Cerebellar nuclear complex (tissue), 1 donor: ENCODE measurements at places on chromosomes 16 and 17.

GRCh38 chr17:66717641-66718058 lies 117.3 kb upstream of the CACNG5 start:
- no peak for DNase-seq

- no peak for DNase-seq
These were observed 3.8 kb downstream of the TBC1D16 start for GRCh38 chr17:80031691-80032430.

GRCh38 chr16:85736921-85737320 lies 14.0 kb downstream of the C16orf74 start:
- no peak for DNase-seq

GRCh38 chr17:19369107-19369778 lies 6.7 kb upstream of the B9D1 start:
- DNase-seq = no peak

DNA sequence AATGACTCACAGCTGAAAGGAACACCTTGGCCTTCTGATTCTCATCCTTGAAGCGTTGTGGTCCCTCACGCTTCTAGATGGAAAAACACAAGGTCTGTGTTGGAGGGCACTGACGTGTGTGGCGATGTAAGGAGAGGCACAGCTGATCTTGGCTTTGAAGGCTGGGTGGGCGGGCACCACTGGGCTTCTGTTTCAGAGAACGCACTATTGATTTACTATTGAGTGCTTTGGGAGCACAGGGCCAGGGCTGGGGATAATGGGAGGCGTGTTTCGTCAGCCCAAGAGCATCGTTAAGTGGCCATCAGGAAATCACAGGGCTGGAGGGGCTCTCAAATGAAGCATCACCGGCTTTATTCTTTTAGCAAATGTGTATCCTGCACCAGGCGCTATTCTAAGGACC lies 70.7 kb downstream of the CMIP start:
- no peak for DNase-seq

GRCh38 chr17:40309949-40310510 lies 1.1 kb downstream of the RARA start:
- no peak for DNase-seq

GRCh38 chr17:60149691-60150582 lies at the start of gene CA4:
TSS of gene CA4 (plus strand) at chr17:60149973. CDS start at chr17:60150035, 62 bp downstream.
- DNase-seq = peak; percentile 43

DNA sequence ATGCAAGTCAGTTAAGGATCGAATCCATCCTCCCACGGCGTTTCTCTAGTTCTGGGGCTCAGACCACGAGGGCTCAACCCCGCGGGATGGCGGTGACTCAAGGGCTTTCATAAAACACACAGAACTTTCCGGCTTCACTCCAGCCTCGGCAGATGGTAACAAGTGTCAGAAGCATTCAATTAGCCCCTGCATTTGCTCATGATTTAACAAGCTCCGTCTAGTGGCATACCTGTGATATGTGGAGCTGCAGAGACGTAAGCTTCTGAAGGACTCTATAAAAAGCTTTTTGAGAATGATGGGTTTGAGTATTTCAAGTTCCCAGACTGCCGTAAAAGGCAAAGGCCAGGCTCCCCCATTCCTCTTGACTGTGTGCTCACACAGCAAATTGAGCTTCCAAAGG lies 91.3 kb upstream of the SEC14L1 start:
- DNase-seq = no peak

- no peak for DNase-seq
These were observed 9.0 kb upstream of the CD79B start for GRCh38 chr17:63941162-63941561.

DNA sequence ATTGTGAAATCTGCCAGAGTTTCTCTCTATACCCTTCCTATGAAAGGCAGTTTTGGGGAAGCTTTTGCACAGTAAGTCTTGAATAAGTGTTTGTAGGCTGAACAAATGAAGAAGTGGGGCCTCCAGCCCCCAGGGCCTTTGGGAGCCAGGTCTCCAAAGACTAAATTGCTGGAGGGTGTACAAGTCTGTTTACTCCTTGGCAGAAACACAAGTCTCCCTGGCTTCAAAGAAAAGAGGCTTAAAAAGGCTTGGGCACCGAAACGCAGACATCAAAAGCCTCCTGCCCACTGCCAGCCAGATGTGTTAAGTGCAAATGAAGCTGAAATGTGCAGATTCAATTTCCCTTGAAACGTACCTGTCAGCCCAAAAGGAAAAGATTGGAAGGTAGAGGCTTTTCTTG lies 146.3 kb downstream of the TMEM132E start:
- DNase-seq = no peak

DNA sequence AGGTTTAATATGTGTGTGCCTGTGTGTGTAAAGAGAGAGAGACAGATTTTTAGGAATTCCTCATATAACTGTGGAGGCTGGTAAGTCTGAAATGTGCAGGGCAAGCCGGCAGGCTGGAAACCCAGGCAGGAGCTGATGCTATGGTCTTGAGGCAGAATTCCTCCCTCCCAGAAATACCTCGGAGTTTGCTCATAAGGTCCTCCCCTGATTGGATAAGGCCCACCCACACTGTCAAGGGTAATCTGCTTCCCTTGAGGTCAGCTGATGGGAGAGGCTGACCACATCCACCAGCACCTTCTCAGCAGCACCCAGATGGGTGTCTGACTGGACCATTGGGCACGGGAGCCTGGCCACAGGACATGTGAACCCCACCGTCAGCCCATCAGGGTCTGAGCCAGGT lies 42.4 kb downstream of the C16orf95 start:
- no peak for DNase-seq

- DNase-seq = no peak
These were observed 483.5 kb downstream of the CDH13 start for GRCh38 chr16:83110269-83110668.

DNA sequence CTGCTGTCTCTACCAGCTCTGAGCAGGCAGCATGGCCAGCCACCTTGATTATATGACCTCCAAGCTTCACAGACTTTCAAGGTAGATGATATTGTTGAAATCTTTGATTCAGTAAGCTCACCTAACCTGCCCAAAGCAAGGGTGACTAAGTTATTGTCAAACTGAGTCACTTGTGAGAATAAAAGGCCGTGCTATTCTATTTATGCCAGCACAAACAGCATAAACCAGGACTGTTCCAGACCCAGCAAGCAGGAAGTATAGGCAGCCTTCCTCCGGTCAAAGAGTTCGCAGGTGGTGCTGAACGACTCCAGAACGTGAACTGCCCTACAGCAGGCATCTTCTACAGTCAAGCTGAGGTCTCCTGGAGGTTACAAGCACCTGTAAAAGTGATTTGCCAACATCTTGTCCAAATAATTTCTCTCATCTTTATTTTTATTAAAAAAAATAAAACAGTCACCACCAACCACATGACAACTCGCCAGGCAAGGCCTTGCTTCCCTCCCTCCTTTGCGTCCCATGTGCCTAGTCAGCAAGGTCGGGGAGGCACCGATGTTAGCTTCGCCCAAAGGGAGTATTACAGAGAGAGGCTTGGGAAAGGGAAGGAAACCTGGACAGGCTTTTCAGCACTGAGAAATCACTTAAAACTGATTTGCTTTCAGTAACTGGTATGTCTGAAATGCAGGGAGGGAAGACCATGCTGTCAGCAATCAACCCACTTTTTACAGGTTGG lies 10.8 kb downstream of the ARL2BP start:
- no peak for DNase-seq

DNA sequence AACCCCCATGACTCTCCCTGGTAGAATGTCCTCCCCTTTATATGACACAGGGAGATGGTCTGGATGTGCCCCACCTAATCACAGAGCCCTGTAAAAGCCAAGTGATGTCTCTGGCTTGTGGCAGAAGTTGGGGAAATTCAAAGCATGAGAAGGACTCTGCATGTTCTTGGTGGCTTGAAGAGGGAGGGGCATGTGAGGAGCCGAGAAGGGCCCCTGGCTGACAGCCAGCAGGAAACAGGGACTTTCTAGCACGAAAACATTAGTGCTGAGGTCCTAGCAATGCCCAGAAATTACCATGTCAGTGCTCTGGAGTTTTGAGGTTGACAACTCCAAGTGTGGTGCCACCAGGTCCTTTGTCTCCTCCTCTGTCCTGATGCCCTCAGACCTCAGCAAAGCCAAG lies 75.9 kb downstream of the USP22 start:
- DNase-seq = no peak

- DNase-seq = peak; percentile 68
These were observed 2.3 kb upstream of the CHST6 start for GRCh38 chr16:75497558-75497957.

DNA sequence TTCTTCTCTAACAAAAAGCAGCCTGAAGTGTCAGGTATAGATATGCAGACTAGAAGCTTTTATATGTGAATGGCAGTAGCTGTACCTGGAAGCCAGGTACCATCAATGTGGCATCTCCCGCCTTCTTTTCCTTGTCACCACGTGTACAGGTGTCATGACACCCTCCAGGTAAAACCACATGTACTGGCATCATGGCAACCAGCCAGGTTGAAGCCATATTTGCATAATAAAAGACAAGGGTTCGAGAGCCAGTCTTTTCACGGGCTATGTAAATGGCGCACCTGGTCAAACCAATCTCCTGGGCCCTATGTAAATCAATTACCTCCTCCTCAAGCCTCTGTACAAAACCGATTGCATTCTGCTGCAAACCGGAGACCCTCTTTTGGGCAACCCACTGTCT lies 541.3 kb downstream of the CDH11 start:
- DNase-seq = no peak

GRCh38 chr17:7263801-7264078 lies 1.5 kb upstream of the CLDN7 start:
- no peak for DNase-seq

GRCh38 chr16:10750793-10751192 lies 7.2 kb downstream of the NUBP1 start:
- peak; percentile 62 for DNase-seq

DNA sequence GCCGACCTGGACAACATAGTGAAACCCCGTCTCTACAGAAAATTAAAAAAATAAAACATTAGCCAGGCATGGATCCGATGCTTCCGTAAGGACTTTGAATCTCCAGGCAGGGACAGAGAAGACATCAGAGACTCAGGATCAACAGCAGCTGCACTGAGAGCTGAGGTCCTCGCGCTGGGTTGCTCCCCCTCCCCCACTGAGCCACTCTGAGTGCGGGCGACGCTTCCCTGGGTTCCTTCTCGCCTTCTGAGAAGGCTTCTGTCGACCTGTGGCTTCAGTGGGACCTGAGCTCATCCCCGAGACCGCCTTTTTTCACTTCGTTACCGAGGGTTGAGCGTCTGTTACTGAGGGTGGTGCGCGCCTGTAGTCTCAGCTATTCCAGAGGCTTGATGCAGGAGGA lies 20.4 kb downstream of the ACTG1 start:
- DNase-seq = no peak

- DNase-seq = no peak
These were observed 4.3 kb upstream of the NTN1 start for GRCh38 chr17:9016941-9017552.

DNA sequence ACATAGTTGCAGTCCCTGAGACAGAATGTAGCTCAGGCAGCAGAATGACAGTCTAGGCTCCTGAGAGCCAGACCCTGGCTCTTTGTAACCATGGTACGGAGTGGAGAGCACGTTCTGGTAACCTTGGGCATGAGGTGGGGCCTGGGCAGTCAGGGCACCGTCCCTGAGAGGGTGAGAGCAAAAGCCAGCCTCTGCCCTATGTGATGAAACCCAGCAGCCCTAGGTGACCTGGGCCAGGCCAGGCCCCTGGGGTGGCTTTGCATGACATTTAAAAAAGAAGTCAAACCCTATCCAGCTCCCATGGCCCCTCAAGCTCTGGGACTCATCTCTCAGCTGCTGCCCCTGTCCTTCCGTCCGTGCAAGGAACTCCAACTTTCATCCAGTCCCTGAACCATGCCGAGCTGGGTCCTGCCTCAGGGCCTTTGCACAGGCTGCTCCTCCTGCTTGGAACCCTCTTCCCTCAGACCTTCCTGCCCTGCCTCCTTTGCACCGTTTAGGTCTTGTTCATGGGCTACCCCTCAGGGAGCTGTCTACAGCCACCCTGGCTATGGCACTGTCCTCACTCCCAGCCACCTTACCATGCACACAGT lies 188.6 kb downstream of the NTN1 start:
- DNase-seq = no peak

GRCh38 chr17:35287286-35287811 lies 44.5 kb downstream of the SLFN5 start:
- no peak for DNase-seq

DNA sequence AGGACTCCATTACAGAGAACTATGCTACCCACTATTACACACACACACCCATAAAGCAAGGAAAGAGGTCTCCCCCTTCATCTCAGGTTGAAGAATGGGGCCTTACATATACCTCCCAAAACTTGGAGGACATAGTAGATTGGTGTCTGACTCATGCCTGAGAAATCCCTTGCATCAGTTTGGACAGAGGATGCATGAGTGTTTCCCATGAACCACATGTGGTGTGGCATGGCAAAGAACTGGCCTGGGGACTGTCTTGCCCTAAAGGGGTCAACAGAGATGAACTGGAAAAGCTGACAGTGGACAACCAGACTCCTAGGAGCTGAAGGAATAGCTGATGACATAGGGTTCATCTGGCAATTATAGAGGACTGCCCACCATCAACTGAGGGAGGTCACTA lies 54.0 kb downstream of the DYNLRB2 start:
- no peak for DNase-seq

DNA sequence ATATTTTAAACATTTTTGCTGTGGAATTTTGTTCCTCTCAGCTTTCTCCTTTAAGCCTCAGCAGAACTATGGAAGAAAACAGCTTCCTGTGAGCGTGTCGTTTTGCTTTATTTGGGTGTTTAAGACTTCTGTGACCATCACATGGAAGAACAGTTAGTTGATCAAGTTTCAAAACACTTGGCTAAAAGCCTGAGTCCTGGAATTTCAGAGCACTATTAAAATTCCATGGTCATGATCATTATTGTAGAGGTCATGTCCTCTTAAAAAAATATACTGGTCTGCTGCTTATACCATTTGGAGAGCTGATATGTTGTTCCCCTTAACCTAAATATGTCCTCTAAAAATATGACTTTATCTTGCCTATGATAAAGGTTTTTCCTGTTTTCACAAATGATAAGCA lies 12.6 kb upstream of the CDR2 start:
- no peak for DNase-seq

DNA sequence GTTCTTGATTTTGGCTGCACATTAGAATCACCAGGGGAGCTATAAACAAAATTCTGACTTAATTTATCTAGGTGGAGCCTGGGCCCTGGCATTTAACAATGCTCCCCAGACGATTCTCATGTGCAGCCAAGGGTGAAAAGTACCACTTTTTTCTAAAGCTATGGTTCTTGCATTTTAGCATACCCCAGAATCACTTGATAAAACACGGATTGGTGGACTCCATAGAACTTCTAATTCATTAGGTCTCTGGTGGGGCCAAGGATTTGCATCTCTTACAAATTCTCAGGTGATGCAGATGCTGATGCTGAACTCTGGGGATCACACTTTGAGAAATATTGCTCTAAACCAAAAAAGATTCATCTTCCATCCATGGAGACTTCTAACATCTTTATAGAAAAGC lies 74.5 kb downstream of the RPGRIP1L start:
- DNase-seq = no peak

- no peak for DNase-seq
These were observed 3.3 kb upstream of the CSNK2A2 start for GRCh38 chr16:58201163-58201562.

- DNase-seq = no peak
These were observed 125.5 kb downstream of the ZNF18 start for GRCh38 chr17:11871773-11872172.
